ENCODE measurements at places on chromosomes 16 and 17.

DNA sequence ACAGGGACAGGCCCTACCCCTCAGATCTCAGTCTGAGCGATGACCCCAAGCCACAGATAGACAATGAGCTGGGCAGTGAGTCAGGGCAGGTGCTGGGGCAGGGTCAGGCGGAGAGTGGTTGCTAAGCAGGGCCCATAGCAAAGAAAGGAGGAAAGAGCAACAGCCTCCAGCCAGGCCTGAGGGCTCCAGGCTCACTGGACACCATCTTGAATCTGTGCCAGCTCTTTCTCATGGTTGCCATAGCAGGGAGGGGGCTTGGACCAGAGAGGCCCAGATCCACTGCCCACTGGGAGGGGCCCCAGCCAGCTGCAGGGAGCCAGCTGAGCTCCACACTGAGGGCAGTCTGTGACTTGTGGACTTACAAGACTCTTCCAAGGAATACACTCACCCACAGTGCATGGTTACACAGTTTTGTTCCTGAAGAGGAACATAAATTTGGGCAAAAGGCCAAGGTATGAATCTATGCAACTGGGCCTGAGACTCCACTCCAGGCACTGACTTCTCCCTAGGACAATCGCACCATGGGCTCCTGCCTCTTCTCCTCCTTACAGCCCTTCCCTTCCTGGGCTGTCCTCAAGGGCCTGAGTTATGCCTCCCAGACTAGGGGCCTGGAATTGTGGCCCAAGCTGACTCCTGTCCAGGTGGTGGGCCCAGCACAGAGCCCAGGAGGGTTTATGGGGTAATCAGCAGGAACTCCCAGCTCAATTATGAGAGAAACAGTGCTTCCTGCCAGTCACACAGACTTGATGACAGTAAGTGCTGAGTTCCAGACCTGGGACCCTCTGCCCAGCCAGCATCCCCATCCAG lies 59.9 kb downstream of the BEAN1 start:
- DNase-seq, result no peak

DNA sequence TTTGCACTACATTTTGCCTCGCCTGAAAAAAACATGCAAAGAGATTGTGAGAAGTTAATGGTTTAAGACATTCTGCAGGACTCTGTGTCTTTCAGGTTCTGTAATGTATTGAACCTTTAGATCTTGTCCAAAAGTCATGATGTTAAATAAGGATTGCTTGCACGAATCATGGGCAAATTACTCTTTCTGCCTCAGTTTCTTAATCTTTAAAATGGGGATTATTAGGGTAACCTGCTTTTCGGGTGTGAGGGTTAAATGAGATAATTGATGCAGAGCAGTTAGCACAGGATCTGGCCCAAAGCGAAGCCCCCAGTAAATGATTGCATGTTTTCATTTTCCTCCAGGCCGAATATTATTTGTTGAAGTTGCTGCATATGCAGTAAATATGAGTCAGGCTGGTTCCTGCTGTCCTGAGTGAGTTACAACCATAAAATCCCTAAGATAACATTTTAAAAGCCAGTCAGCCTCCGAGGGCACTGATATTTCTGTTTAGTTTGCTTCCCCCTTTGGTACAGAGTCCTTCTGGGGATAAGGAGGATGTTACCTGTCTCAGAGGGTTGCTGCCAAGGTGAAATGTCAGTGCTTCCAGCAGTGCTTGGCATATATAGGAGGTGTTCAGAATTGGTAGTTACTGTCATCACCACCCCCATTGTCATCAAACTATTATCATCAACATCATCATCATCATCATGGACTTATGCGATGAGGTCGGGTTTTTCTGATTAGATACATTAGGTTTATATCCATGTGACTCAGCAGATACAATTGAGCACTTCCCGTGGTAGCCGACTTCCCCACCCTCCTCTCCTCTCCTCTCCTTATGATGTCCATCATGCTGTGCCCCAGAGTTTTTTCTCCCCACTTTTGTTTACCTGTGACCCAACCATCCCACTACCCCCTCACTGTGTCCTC lies 20.6 kb upstream of the ARHGAP17 start:
- no peak for DNase-seq

DNA sequence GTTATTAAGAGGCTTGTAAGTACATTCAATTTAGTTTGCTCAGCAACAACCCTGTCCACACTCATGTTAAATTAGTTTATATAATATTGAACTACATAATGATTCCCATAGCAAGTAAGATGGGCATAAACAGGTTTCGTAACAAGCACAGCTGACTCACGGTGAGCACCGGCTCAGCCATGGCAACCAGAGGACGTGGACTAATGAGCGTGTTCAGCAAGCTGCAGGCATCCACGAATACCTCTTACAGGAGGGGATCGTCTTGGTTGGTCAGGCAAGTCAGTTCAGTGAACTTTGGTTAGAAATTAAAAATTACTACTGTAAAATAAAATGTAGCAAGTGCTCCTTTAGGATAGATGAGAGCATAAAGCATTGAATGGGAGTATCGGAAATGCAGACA lies 58.4 kb downstream of the ELAC2 start:
- no peak for DNase-seq

DNA sequence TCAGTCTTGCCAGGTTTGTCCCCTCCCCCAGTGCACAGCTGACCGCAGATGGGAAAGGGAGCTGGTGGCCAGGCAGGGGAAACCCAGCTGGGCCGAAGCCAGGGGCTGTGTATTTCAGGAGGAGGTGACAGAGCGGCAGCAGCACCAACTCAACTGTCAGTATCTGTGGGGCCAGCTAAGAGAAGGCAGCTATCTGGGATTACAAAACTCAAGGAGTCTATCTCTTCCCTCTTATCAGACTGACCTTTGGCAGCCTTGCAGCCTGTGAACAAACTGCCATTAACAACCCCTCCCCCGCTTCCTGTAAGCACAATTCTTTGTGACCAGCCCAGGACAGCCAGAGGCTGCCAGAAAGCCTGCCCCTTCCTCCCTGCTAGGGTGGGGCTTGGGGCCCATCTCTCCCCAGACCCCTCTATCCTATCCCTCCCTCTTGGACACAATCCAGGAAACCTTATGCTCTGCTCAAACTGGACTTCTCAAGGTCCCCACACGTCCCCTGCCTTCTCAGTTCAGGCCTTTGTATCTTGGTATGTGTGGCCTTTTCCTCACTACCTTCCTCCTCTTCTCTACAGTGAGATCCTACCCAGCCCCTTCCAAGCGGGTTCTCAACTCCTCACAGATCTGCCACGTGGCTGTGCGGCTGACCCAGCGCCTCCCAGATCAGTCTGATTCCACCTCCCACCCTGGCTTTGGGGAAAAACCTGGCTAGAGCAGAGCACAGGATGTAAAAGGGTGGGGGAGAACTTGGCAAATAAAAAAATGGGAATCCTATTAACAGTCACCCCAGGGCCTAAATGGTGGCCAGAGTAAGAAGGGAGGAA lies 10.5 kb downstream of the ST3GAL2 start:
- peak; percentile 64 for DNase-seq

- DNase-seq, result no peak
Measured at GRCh38 chr17:6862825-6863224, 31.3 kb upstream of the TEKT1 start.

DNA sequence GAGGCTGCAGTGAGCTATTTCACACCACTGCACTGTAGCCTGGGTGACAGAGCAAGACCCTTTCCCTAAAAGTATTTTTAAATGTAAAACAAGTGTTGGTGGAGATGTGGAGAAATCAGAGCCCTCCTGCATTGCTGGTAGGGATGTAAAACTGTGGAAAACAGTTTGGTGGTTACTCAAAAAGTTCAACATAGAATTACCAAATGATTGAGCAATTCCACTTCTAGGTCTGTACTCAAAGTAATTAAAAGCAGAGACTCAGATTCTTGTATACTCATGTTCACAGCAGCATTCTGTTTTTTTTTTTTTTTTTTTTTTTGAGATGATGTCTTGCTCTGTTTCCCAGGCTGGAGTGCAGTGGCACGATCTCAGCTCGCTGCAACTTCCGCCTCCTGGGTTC lies 141.8 kb downstream of the PITPNC1 start:
- no peak for DNase-seq

DNA sequence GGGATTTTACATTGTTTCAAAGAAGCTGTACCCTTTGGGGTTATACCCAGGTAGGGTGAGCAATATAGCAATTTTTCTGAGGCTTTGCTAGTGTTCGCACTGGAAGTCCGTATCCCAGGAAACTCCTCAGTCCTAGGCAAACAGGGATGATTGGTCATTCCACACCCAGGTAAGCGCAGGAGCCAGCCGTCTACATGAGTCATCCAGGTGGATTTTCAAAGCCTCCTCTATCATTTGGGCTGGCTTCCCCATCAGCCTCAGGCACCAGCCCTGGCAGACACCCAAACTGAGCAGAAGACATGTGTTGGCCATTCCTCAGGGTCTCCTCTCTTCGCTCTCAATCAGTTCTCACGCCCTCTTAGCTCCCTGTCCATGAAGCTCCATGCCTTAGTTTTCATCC lies 135.6 kb downstream of the AIPL1 start:
- no peak for DNase-seq

- no peak for DNase-seq
Measured at GRCh38 chr17:1736348-1737281, 6.1 kb upstream of the SERPINF2 start.

DNA sequence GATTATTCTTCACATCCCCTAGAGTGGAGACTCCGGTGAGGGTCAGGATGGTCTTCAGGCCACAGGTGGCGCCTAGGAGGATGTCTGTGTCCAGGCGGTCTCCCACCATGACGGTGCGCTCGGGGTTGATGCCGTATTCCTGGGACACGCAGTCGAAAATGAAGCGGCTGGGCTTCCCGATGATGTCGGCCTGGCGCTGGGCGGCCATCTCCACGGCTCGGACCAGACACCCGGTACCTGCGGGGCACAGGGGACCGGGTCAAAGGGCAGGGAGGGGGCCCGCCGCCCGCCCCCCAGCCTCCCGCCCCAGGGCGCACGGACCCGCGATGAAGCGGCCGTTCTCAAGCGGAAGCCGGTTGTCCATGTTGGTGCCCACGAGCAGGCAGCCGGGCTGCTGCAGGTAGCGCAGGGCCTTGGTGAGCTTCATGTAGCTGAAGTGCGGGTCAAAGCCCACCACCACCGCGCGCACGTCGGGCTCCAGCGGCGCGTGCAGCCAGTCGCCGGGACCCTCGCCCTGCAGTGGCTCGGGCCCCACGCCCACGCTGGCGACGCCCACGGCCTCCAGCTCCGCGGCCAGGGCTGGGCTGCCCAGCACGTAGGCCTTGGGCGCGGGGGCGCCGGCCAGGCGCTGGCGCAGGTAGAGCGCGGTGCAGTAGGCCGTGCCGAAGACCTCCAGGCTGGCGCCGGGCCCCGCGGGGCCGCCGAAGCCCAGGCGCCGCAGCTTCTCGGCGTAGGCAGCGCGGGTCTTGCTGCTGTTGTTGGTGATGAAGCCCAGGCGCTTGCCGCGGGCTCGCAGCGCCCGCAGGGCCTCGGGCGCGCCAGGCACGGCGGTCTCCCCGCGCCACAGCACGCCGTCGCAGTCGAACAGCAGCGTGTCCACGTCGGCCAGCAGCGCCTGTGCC lies 572 bp downstream of the PGP start:
- DNase-seq, result no peak

DNA sequence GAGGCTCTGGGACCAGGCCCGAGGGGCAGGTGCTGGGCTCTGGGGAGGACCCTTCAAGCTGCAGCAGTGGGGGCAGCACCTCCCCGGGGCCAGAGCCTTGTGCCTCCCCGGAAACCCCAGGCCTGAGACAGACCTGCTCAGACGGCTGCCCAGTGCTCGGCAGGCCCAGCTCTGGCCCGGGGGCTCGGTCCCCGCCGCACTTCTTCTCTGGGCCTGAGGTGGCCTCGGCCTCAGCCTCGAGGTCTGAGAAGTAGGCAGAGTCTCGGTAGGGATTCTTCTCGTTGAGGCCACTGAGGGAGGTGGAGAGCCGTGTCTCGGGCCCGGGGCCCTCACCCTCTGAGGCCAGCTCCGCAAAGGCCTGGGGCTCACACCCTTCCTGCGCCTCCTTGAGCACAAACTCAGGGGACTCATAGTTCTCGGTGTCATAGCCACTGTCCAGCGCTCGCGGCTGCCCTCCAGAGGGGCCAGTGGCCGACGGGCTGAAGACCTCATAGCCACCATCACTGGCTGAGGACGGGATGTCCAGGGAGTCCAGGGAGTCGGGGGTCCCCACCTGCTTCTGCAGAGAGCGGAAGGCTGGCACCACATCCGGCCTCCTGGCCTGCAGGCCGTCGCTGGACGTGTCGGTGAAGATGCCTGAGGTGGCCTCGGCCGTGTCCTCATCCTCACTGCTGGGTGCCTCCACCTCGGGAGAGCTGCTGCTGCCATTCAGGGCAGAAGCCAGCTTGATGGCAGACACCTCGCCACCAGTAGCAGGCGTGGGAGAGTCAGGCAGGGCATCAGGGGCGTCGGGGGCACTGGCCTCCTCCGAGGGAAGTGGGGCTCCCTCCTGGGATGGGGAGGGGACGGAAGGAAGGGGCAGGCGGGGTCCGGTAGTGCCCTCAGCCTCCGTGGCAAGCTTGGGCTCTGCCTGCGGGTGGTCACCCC lies 44.3 kb upstream of the PVALEF start:
- no peak for DNase-seq

GRCh38 chr16:2359919-2360318 lies 19.4 kb upstream of the ABCA3 start:
- DNase-seq, result no peak

GRCh38 chr16:80914379-80915078 lies 92.2 kb downstream of the CMC2 start:
- DNase-seq, result no peak

All from NCI-H1417 (cell line).